ENCODE measurements at places on chromosomes 7 and 10.

GRCh38 chr7:112515989-112516388 is 35.2 kb downstream of the LSMEM1 start:
- no peak for DNase-seq

- peak; percentile 2 for DNase-seq
Measured at GRCh38 chr7:87875151-87876039, 765 bp downstream of the SLC25A40 start.

DNA sequence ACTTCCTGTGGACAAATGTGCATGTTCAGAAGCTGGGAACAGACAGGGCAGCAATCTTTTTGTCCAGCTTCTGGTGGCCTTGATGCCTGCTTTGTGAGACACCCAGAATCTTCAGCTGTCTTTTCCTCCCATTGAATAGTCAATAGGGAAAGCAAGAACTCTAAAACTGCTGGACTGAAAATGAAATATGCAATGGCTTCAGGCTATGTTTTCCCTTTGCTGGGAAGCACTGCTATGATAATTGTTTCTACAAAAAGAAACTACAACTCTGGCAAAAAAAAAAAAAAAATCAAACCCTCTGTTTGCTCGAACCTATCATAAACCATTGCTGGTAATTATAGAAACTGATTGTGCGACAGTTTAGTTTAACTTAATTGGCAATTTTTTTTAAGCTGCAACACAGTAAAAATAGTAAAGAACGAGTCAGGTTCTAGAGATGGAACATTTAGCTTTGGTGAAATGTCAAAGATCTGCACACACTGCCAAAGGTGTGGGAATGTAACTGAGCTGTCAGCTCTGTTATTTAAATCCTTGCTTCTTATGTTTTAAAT is 79.1 kb upstream of the NEUROD6 start:
- no peak for DNase-seq

DNA sequence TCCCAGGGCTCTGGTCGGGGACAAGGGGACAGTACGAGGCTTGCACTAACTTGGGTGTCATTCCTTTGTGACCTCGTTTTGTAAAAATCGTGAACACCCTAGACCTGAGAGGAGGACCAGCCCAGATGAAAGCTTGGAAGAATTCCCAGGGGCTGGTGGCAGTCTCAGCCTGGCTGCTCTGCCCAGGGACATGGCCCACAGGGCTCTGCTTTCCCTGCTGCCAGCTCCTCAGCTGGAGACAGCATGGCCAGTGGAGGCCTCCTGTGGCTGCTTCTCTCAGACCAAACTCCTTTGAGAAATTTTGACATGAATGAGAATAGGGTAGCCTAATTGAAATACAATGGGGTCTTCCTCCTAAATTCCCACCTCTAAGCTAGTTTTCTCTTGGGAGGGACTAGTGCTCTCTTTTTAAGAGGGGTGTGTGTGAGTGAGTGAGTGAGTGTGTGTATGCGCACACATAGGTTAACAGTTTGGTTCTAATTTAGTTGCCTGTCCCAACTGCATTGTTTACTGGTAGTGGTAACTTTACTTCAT is 140.3 kb upstream of the EFCAB10 start:
- no peak for DNase-seq

GRCh38 chr10:30724296-30724695 is 94.7 kb upstream of the LYZL2 start:
- no peak for DNase-seq

GRCh38 chr10:21895932-21896331 is 107.6 kb downstream of the DNAJC1 start:
- no peak for DNase-seq

DNA sequence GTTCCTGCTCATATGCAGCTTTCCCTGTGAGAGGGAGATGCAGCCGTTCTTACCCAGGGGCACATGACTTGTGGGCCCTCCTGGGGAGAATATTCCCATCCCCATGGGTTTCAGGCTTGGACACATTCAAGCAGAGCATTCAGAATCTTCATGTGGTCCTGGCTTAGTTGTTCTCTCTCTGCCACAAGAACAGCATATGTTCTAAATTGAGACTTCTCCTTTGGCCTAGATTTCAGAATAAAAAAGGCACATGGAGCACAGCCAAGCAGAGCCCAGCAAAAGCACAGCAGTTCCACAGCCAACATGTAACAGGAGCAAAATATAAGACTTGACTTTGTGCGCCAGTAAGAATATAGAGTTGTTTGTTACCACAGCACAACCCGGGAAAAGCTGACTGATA is 306.4 kb upstream of the MYO3A start:
- no peak for DNase-seq

DNA sequence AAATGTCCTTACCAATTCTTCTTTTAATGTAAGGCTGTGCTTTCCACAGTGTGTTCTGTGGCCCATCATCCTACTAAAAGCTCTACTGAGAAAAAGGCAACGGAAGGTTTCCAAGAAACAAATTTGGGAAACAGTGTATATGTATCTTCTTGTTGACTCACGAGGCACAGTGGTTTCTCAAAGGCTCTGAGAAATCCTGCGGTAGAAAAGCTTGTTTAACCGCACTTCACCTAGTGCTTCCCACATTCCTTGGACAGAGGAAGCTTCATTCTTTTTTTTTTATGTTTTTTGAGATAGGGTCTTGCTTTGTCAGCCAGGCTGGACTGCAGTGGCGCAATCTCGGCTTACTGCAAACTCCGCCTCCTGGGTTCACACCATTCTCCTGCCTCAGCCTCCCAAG is 84.5 kb downstream of the TACC2 start:
- DNase-seq, result no peak

DNA sequence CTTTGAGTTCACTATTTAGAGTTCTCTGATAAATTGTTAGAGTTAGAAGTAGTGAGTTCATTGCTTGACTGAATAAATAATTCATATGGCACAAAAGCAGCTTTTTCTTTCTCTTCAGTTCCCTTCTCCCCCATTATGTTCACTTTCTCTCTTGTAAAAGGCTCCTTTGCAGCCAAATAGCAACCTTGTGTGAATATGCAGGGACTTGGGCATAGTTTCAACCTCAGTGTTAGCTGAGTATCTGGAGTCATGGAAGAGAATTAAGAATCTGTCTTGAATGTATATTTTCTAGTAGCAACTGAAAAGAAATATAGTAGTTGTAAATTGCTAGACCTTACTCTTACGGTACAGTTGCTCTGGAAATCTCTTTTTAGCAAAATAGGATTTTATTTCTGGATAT is 31.9 kb downstream of the ZEB1 start:
- DNase-seq, result no peak

- no peak for DNase-seq
Measured at GRCh38 chr7:155462163-155462735, 4.3 kb downstream of the EN2 start.

- DNase-seq, result no peak
Measured at GRCh38 chr7:92192326-92192725, 13.4 kb upstream of the LRRD1 start.

DNA sequence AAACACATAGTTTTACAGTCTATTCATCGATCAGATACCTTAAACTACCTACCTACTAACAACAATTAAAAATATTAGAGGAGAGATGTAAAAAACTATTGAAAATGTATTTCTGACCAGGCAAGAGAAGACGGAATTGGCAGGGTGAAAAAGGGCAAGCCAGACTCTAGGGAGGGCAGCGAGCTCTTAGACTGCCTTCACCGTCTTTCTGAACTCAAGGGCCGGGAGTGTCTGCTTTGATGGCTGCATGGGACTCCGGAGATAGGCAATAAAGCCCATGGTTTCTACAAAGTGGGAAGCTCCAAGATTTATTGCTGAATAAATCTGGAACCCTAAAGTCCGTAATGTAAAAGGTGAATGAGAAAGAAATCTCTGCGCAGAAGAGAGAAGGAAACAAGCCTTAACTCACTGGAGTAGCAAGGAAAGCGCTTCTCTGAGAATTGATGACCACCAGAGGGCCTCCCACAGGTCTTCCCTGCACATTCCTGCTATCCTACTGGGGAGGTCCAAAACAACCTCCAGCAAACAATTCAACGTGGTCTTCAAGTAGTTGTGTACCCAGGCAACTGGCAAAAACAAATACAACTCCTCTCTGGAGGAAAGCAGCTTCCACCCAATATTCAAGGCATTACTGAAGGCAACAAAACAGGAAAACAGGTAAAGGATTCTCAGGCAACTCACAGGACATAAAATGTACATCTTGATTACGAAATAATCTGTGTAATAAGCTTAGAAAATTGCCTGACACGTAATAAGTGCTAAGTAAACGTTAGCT is 181.3 kb downstream of the SDK1 start:
- no peak for DNase-seq

- no peak for DNase-seq
Measured at GRCh38 chr7:133830081-133830480, 297.1 kb upstream of the LRGUK start.

DNA sequence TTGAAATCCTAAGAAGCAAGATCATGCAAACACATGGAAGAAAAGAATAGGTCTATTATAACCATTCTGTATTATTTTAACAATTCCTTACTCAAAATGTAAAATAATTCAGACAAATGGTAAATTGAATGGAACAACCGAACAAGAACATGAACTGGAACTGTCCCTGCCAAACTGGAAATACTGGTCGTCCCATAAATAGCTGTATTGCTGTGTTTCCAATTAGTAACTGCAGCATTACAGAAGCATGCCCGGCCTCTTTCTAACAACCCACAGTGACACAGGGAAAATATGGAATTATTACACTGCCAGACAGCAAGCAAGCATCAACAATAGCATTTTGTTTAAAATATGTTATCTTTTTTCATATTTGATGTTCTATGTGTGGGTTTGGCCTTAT is 1138.5 kb upstream of the PHF14 start:
- no peak for DNase-seq

GRCh38 chr10:86446987-86447386 is 74.6 kb downstream of the WAPL start:
- no peak for DNase-seq

DNA sequence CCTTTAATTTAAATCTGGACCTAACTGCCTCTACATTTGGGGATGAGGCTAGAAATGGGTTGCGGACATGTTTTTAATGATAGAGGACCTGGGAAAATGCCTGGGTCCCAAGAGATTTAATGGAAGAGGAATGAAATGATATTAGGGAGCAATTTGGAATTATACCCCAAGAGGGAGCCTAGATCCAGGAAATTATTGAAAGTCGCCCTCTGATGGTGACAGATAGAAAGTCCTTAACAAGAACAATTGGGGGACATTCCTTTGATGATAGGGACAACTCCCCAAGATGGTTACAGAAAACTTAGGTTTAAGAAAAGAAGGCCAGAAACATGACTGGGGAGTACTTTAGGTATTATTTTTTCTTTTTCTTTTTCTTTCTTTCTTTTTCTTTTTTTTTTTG is 9.5 kb upstream of the TSGA13 start:
- no peak for DNase-seq

- DNase-seq, result no peak
Measured at GRCh38 chr7:36615852-36616540, 108.3 kb downstream of the AOAH start.

DNA sequence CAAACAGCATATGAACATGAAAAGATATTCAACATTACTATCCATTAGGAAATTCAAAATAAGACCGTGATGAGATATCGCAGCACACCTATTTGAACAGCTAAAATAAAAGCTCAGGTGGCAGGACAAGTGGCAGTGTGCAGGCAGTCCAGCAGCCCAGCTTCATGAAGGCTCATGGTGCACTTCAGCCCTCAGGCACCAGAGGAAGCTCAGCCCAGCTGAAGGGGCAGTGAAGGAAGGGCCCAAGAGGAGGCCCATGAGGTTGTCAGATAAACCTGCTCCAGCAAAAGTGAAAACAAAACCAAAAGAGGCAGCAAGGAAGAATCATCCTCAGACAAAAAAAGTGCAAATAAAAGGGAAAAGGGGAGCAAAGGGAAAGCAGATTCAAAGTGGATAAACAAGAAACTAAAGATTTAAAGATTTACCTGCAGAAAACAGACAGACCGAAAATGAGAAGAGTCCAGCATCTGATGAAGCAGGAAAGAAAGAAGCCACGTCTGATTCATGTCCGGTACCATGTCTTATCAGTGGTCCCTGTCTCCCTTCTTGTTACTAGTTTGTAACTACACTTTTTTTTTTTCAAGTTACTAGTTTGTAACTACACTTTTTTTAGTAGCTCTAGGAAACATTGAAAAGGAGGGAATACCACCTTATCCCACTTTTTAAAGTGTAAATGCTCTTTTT is 15.0 kb upstream of the FAM24B start:
- DNase-seq, result no peak

- no peak for DNase-seq
Measured at GRCh38 chr7:37289781-37290180, 158.9 kb downstream of the ELMO1 start.

GRCh38 chr10:119441151-119441821 is 101.2 kb downstream of the RGS10 start:
- no peak for DNase-seq

DNA sequence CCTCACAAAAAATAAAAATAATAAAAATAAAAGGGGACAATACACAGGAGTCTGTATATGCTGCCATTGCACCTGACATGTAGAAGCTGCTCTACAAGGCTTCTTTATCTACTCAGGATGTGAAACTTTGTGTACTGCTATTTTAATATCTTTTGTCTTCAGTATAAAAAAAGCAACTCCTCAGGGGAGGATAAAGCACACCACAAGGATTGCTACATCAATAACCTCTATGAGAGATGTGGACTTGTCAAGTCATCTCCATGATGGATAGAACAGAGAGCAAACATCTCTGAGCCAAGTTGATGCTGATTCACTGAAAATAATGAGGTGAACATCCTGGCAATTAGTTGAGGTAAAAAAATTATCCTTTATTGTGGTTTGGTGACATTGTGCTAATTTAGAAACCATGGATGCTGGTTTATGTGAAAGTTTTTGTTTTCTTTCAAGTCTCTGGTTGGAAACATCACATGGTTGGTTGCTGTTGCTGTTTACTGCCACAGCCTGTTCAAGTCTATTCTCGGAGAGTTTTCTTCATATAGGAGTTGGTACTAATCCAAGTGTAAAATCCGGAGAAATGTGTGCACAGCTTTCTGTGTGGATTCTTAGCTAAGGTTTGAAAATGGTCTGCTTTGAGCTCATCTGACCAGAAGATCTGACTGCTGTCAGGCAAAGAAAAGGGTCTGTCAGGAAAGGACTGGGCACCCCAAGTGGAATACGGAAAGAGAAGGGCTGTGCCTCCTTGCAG is 1.5 kb upstream of the HECW1 start:
- no peak for DNase-seq

DNA sequence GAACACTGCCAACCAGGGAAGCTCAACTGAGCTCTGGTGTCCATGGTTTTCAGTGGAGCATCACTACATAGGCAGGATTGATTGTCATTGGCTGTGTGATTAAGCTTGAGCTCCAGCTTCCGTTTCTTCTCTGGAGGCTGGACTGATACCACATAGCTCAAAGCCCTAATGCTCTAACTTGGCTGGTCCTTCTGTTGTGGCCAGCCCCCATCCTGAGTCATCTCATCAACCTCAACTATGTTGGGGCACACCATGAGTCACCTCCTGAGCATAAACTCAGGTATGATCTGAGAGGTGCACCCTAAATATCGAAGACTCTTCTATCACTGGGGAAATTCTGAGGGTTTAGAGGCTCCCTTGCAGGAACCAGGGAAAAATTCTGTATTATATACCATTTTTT is 114.5 kb upstream of the INHBA start:
- DNase-seq, result no peak

- no peak for DNase-seq
Measured at GRCh38 chr10:5509691-5510090, 10.3 kb upstream of the CALML5 start.

All from activated T-helper 9 cell treated with anti-CD3 and anti-CD28 coated beads, Interleukin-2, amount 50 U/mL, for 16 hours (primary cell).